CD4-positive, alpha-beta T cell treated with Interleukin-15 for 1 hour (primary cell): ENCODE measurements at places on chromosomes 7 and 10.

- DNase-seq: no peak
Measured at GRCh38 chr10:297567-297966, 162.3 kb downstream of the ZMYND11 start.

GRCh38 chr10:74381291-74381853 is 230.4 kb downstream of the ADK start:
- no peak for DNase-seq

DNA sequence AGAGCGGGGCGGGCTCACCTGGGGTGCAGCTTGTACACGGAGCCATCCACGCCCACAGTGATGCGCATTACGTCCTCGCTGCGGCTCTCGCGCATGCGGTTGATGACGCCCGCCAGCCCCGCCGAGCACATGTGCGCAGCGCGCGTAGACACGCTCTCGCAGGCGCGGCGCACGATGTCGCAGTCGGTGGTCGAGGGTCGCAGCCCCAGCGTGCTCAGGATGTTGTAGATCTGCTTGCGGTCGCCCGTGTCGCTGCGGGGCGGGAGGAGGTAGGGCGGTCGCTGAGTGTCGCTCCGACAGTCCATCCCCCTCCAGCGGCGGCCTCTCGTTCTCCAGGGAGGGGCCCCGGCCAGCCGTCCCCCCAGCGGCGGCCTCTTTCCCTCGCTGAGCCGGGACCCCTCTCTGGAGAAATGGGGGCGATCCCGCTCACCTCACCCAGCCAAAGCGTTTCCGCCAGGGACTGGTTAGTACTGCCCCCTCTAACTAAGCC is 4.4 kb upstream of the MYL7 start:
- DNase-seq: peak; percentile 68

GRCh38 chr10:101565370-101565900 is 22.6 kb downstream of the POLL start:
- peak; percentile 2 for DNase-seq

- DNase-seq: no peak
Measured at GRCh38 chr7:94382746-94383145, 11.9 kb upstream of the COL1A2 start.

- DNase-seq: no peak
Measured at GRCh38 chr7:17105701-17106100, 192.8 kb upstream of the AHR start.

DNA sequence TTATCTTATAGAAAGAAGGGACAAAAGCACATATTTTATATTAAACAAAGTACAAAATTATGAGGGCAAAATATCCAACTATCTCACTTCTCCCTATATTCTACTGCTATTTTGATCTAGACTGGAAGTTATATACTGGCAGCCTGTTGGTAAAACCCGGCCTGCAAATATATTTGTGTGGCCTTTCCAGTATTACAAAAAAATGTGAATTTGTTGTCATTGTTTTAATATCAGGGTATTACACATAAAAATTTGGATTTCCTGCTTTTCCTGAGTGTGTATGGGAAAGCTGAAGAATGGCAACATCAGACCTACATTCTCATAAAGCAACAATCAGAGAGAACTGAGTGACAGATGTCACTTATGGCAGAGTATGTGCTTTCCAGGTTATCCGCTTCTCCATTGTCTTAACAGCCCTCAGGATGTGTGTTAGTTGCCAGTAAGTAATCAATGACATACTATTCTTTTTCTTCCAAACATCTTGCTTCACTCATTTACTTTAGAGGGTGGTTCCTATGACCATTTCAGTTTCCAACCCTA is 7.3 kb downstream of the SYPL1 start:
- no peak for DNase-seq

- DNase-seq: no peak
Measured at GRCh38 chr10:78781251-78781913, 287.4 kb upstream of the ZMIZ1 start.

GRCh38 chr7:158953912-158954311 is 97.6 kb downstream of the DYNC2I1 start:
- no peak for DNase-seq

DNA sequence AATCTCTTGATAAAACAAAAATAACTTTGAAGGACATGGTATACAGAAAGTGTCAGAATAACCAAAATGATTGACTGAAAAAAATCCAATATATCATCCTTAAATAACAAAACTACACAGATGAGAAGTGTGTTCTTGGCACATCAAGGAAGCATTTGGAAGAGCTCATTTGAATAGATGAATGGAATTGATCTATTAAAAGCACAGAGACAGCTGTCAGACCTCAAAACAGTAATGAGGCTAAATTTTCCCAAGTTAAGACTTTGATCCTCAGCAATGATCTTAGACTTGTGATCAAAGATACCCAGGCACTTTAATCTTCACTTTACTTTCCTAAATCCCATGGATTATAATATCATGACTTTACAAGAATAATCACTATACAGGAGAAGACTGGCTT is 395.4 kb upstream of the NFE2L3 start:
- no peak for DNase-seq

GRCh38 chr7:28766359-28766758 is 191.8 kb downstream of the TRIL start:
- no peak for DNase-seq

DNA sequence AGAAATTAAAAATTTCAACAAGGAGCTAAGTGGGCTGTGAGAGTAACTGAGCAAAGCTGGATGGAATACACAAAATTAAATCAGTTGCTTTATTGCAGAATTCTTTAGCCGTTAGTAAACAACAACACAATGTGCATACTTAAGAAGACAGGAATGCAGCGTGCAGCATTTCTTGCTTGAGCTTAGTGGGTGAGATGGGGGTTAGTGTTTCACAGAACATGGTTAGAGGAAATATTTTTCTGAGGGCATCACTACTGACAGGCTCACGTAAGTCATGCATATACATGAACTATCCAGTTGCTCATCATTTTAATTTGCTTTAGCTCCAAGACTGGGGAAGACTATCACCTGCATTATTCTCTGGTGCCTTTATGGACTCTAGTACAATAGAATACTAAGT is 80.8 kb downstream of the CD36 start:
- no peak for DNase-seq

- no peak for DNase-seq
Measured at GRCh38 chr7:140604760-140605159, 35.9 kb downstream of the DENND2A start.

DNA sequence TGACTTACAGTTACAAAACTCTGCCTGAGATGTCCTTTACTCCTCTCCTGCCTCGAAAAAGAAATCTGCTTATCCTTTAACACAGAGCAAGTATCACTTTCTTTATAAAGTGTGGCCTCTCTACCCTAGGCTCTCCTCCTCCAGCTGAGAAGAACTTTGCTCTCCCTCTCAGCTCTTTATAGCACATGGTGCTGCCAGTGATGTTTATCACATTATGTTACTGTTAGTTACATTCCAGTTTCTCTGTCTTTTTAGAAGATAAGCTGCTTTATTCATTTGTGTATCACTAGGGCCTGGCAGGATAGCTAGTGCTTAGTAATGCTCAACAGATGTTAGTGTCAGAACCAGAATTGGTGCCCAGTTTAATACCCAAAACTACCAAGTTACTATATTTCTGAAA is 41.1 kb upstream of the TMEM229A start:
- DNase-seq: no peak

- DNase-seq: no peak
Measured at GRCh38 chr7:128916643-128916915, 6.1 kb upstream of the KCP start.

- peak; percentile 60 for DNase-seq
Measured at GRCh38 chr7:17144322-17144721, 154.1 kb upstream of the AHR start.

DNA sequence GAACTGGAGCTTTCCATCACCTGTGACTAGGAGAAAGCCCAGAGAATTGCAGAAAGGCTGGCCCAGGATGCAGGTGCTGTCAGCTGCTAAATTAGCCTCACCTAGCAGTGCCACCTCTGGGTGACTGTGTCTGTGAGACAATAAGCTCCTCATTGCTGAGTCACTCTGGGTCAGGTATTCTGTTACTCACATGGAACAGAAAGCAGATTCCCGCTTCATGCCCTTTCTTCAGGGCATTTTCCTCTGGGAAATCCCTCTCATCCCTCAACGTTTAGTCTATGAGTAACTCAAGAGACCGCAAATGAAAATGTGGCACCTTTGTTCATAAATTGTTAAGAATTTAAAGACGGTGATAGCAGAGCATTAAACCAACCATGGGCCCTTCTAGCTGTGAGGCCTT is 184.0 kb downstream of the ADAM12 start:
- no peak for DNase-seq

DNA sequence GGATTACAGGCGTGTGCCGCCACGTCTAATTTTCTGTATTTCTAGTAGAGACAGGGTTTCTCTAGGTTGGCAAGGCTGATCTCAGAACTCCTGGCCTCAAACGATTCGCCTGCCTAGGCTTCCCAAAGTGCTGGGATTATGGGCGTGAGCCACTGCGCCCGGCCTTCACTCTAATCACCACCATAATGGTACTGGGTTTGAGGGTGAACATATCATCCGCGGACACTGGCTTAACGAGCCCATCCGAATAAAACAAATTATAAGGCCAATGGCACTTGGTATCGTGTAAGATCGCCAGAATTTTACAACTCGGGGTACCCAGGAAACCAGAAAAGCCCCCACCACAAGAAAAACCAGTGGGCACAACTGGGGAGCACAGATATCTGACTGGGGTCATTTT is 580 bp downstream of the FAM200A start:
- DNase-seq: no peak

- DNase-seq: no peak
Measured at GRCh38 chr7:12741951-12742575, 54.6 kb downstream of the ARL4A start.

DNA sequence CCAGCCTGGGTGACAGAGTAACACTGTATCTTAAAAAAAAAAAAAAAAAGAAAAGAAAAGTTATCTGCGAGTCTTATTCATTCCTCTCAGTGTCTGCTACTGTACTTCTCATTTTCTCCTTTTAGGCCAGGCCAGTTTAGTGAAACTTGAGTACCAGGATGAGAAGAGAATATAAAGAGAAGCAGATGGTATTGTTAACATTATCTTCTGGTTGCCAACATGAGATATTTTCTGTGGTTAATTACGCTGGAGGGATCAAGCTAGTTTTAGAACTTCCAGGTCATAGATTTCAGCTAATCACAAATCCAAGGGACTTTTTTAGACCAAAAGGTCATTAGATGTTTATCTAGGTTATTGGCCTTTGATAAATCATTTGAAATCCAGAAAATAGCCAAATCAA is 252.6 kb upstream of the SMIM30 start:
- no peak for DNase-seq

DNA sequence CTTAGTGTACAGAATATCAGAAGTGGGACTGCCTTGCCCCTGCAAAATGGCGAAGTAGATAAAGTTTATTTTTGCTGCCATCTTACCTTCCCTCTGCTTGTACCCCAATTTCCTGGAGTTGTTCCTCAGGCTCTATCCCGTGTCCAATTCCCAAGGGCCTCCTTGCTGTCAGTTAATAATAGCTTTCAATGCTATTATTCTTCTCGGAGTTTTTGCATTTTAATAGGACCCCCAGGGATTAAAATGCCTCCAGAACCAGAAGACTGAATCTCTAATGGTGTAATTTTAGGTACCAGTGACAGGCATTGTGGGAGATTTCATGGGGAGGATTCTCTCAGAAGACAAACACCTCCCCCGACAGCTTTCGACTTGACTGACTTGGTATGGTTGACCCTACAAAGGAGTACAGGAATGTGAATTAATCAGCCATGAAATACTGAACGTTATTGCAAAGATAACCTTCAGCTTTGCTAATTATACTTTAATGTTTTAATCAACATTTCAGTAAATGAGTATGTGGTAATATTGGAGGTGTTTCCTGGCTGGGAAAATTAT is 75.2 kb downstream of the ZNF22 start:
- no peak for DNase-seq

DNA sequence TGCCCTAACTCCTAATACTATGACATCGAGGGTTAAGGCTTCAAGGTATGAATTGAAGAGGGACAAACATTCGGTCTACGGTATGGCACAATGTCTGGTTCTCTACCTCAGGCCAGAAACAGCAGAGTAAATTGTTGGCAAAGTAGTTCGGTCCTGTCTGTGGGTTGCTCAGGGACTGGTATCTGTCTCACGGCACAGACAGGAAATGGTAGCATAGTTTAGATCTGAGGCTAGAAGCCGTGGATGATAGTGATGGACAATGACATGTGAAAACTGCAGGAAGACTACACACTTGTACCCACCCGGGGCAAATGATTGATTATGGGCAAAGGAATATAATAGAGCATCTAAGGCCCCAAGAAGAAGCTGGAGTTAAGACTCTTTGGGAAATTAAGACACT is 106.2 kb downstream of the TWIST1 start:
- DNase-seq: no peak

- DNase-seq: peak; percentile 86
Measured at GRCh38 chr7:130961128-130961601, 227.2 kb upstream of the KLF14 start.

DNA sequence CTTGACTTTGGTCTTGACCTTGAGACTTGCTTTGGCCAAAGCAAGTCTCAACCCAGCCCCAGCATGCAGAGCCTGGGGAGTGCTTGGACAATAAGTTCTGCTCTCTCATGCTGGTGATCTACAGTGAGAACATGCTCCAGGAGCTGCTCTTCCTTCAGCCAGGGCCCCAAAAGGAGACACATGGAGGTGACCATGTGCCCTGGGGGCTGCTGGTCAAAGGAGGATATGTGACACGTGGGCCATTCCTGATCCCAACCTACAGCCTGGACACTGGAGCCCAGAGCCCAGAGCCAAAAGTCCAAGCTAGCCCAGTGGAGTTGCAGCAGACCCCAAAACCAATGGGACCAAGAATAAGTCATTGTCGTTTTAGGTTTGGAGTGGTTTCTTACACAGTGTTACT is 78.2 kb upstream of the CHST15 start:
- peak; percentile 2 for DNase-seq

DNA sequence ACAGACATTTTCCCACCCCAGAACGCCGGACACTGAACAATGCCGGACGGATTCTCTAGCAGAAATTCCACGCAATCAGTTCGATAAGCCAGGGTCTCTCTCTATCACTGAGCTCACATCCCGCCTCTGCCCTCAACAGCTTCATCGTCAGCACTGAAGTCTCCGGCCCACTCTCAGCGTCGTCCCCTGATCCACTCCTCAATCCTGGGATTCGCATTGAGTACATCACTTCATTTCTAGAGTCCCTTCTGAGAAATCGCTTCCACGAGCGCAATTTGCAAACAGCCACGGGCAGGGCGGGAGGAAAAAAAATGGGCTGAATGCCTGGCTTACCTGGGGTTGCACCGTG is 365 bp downstream of the YME1L1 start:
- peak; percentile 17 for DNase-seq

GRCh38 chr7:80500325-80500724 is 11.5 kb downstream of the GNAT3 start:
- DNase-seq: no peak

DNA sequence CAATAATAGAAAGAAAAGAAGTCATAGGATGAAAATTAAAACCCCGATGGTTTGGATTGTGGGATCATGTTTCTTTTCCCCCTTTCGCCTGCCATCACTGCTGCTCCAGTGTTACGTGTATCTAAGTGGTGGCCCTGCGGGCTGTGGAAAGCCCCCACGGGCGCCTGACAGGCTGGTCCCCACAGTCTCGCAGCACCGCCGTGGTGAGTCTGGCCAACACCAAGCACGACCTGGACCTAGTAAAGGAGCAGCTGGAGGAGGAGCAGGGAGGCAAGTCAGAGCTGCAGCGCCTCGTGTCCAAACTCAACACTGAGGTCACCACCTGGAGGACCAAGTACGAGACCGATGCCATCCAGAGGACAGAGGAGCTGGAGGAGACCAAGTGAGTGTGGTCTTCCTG is 19.5 kb downstream of the MYH16 start:
- no peak for DNase-seq
